ENCODE measurements at places on chromosomes 13 and 19.

- no peak overlapping the region for H3K27ac ChIP-seq
- no peaks in the 10 kb centered on the region for H3K36me3 ChIP-seq
- H3K4me1 ChIP-seq = no peaks in the 10 kb centered on the region
- no peak for DNase-seq
Observed at GRCh38 chr13:45055198-45055901, 65.0 kb upstream of the GTF2F2 start.

DNA sequence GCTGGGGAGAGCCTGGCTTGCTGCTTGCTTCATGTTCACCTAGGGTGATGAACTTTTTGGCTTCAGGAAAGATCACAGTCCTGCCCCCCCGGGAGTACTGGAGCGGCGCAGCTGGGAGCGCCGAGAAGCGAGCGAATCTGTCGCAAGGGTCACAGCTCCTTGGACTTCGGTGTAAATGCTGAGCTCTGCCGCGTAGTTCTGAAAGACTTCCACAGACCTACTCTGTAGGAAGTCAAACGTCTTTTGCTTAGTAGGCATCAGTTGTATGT is 2.7 kb downstream of the ING1 start:
- H3K4me3 ChIP-seq = peak overlapping the region; percentile 80
- peaks cover 18% of the 10 kb centered on the region for H3K36me3 ChIP-seq
- peaks cover 31% of the 10 kb centered on the region for H3K4me1 ChIP-seq
- H3K27ac ChIP-seq = peak overlapping the region; percentile 97
- no peaks in the 10 kb centered on the region for H3K27me3 ChIP-seq

- DNase-seq = peak; percentile 40
- H3K27ac ChIP-seq = peak overlapping the region; percentile 98
- H3K4me1 ChIP-seq = peaks cover 49% of the 10 kb centered on the region
- H3K27me3 ChIP-seq = no peaks in the 10 kb centered on the region
Observed at GRCh38 chr19:41860419-41861115, 512 bp downstream of the RPS19 start.

- H3K27ac ChIP-seq = no peak overlapping the region
- H3K27me3 ChIP-seq = peaks cover 4% of the 10 kb centered on the region
- peaks cover 37% of the 10 kb centered on the region for H3K4me1 ChIP-seq
Observed at GRCh38 chr19:50325310-50326100, 3.7 kb downstream of the KCNC3 start.

DNA sequence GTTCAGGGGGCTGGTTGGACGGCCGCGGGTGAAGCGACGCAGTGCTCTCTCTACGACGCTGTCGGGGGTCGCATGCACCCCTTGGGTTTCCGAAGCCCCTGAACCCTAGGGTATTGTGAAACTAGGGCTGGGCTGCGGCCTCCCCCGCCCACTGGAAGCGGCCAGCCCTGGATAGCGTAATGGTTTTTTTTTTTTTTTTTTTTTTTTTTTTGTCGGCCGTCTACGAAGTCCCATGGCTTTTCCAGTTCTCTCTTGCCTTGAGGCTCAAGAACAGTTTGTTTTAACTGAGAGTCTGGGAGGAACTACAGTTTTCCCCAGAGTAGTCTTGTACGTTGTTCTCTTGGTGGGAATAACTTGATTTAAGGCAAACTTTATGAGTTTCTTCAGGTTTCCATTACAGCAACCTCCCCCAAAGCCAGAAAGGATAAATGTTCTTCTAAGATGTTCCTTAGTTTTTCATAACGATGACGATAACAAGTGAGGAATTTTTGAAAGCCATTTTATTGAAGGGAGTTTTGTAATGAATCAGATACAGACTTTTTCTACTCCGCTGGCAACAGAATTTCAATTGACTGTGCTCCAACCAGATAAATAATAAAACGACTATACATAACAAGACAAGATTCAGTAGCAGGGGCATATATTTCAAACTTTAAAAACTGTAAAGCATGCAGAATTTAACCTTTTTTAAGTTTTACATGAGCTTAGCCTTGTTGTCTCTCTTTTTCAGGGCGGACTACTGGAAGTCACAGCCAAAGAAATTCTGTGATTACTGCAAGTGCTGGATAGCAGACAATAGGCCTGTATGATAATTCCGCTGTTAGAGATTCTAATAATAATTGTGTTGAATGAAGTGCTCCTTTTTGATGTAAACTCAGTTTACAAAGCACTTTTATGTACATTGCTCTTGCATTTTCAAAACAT is 867 bp downstream of the WBP4 start:
- H3K4me3 ChIP-seq = peak overlapping the region; percentile 84
- H3K27ac ChIP-seq = peak overlapping the region; percentile 77
- no peak for DNase-seq
- peaks cover 22% of the 10 kb centered on the region for H3K4me1 ChIP-seq

DNA sequence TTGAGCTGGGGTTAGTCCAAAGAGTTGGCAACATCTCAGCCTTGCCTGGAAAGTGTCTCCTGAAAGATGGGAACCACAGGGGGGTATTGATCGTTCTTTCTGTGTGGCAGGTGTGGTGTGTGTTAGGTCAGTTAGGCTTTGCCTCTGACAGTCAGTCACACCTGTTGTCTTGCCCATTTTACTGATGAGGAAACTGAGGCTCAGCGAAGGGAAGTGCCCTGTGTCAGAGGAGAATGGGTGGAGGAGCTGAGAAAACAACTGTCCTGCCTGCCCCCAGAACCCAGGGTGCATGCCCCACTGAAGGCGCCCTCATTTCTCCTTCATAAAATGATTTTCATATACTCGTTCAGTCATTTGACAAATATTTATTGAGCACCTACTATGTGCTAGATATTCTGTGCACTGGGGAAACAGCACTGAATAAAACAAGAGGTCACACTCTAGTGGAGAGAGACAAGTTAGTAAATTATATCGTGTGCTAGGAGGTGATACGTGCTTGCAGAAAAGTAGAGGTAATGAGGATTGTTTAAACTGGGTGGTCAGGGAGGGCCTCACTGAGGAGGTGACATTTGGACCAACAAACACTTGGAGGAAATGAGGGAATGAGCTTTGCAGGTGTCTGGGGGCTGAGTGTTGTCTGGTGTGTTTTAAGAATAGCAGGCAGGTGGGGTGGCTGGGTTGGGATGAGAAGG is 1.6 kb downstream of the FXYD5 start:
- H3K4me3 ChIP-seq = peak overlapping the region; percentile 81
- H3K27me3 ChIP-seq = no peaks in the 10 kb centered on the region
- peaks cover 45% of the 10 kb centered on the region for H3K4me1 ChIP-seq
- peak overlapping the region; percentile 83 for H3K27ac ChIP-seq

GRCh38 chr19:47231215-47232054 is 436 bp upstream of the BBC3 start:
- H3K27me3 ChIP-seq = no peaks in the 10 kb centered on the region
- DNase-seq = peak; percentile 83
- no peaks in the 10 kb centered on the region for H3K36me3 ChIP-seq
- peak overlapping the region; percentile 59 for H3K4me3 ChIP-seq
- peak overlapping the region; percentile 73 for H3K27ac ChIP-seq

DNA sequence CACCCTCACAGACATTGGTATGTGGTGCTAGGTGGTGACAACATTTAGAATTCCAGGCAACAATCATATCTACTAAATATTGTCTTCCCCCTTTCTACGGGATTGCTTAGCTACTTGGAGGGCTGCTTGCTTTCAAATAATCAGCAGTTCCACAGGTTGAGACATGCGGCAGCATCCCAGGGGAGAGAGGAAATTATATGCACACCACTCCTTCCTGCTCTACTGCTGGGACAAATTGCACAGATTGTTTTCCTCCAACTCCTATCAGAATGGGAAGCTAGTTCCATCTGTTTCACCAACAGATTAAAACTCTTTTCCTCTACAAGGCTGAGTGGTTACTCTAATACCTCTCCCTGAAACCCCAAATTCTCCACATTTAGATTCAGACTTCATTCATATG is 275.4 kb downstream of the DNAJC15 start:
- no peaks in the 10 kb centered on the region for H3K36me3 ChIP-seq
- no peaks in the 10 kb centered on the region for H3K27me3 ChIP-seq
- H3K4me3 ChIP-seq = no peak overlapping the region
- DNase-seq = no peak
- H3K27ac ChIP-seq = no peak overlapping the region

- no peak overlapping the region for H3K27ac ChIP-seq
- peaks cover 44% of the 10 kb centered on the region for H3K36me3 ChIP-seq
- H3K27me3 ChIP-seq = no peaks in the 10 kb centered on the region
- no peaks in the 10 kb centered on the region for H3K4me1 ChIP-seq
- no peak overlapping the region for H3K4me3 ChIP-seq
Observed at GRCh38 chr13:21516805-21517204, 57.7 kb upstream of the ZDHHC20 start.

- peaks cover 30% of the 10 kb centered on the region for H3K4me1 ChIP-seq
- no peak for DNase-seq
- no peak within 1 kb of the TSS for H3K4me3 ChIP-seq
- H3K27ac ChIP-seq = no peak within 1 kb of the TSS
- peaks cover 29% of the 10 kb centered on the region for H3K27me3 ChIP-seq
- H3K36me3 ChIP-seq = no peaks in the 10 kb centered on the region
Observed at GRCh38 chr19:47419030-47419783, at the start of gene MEIS3. TSS of gene MEIS3 (minus strand) at chr19:47419527. CDS start at chr19:47419081, 446 bp downstream.

GRCh38 chr19:47408156-47408938 is 11.0 kb downstream of the MEIS3 start:
- DNase-seq = no peak
- H3K4me1 ChIP-seq = no peaks in the 10 kb centered on the region
- no peak overlapping the region for H3K4me3 ChIP-seq
- no peak overlapping the region for H3K27ac ChIP-seq

DNA sequence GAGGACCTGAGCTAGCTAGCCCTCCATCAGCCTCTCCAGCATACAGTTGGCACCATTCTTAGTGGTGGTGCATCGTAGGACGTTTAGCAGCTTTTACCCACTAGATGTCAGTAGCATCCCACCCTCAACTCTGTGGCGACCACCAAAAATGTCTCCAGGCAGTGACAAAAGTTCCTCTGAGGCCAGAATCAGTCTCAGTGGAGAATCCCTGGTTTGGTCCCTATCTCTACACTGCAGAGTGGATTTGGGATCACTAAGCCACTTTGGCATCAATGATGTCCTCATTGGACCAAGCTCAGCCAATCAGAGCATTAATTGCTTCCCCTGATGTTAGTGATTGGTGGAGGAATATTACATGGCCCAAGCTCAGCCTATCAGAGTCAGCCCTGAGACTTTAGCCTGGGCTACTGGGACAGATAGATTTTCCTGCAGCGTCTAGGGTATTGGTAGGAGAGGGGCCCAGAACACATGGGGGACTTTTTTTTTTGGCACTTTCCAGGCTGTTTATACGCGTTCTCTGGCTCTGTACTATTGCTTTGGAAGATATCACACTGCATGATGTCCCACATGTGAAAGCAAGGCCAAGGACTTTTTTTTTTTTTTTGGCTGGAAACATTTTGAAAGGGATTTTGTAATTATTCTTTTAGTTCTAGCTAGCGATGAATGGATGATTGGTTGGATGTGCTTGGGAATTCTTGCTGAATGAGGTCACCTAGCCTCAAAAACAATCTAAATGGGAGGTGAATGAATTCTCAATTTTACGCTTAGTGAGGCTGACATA is 7.0 kb downstream of the TMEM221 start:
- no peaks in the 10 kb centered on the region for H3K27me3 ChIP-seq
- H3K36me3 ChIP-seq = no peaks in the 10 kb centered on the region
- no peak for DNase-seq
- H3K4me3 ChIP-seq = no peak overlapping the region

DNA sequence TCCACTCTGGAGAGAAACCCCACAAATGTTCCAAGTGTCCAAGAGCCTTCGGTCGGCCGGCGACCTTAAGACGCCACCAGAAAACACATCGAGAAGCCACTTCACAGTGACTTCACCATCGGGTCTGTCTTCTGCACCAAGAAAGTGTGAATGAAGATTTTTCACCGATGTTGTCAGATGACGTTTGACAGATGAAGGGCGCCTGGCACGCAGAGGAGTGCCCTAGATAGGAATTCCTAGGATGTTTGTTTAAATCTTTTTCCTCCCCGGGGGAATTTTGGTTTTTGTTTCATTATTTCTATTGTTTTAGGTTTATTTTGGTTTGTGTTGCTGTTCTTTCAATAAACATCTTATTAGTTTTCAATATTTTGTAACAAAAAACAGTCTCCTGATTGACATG is 7.0 kb downstream of the ZSCAN5C start:
- H3K27ac ChIP-seq = no peak overlapping the region
- H3K4me1 ChIP-seq = no peaks in the 10 kb centered on the region
- H3K4me3 ChIP-seq = no peak overlapping the region
- H3K27me3 ChIP-seq = no peaks in the 10 kb centered on the region

DNA sequence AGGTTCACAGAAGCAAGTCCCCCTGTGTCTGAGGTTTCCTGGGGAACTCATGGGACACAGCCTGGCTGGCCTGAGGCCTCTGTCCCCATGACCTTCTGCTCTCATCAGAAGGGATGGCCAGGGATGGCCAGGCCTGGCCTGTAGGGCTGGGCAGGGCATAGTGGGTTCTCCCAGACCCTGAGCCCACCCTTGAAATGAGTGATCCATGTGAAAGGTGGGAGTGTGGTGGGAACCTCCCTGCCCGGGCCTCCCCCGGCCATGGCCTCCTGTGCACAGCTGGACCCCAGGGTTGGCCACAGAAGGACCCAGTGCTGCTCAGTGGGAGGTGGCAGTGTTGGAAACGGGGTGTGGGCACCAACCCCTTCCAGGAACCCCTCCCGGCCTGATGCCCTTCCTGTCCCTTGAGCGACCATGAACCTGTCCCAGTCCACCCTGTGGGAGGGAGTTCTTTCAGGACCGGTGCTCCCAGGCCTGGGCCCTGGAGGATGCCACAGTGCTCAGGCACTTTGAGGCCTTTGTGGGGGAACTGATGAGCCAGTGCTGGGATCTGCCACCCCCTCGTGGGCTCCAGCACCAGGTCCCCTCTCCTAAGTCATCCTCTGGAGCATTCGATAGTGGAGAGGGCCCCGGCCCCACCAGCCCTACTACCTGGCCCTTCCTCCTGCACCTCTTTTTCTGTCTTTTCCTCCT is 15.5 kb upstream of the ZNF14 start:
- no peak for DNase-seq
- H3K4me1 ChIP-seq = no peaks in the 10 kb centered on the region
- no peak overlapping the region for H3K27ac ChIP-seq

DNA sequence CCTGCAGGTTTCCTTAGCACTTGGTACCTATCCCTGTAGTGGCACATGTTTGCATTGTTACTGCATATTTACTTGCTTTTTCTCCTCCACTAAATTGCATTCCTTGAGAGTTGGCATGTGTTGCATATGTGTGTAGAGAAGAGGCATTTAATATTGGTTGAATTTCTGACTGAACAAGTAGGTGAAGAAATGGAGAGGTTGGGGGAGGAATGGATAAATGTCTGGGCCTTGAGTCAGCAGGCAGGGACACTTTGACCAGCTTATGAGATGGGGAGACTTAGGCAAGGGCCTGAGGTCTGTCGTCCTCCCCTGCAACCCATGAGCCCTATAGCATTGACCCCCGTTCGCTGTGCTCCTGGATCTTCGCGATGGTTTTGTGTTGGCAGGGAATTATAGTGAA is 2.0 kb upstream of the GPR18 start:
- DNase-seq = no peak
- H3K4me3 ChIP-seq = no peak overlapping the region
- H3K36me3 ChIP-seq = peaks cover 9% of the 10 kb centered on the region

DNA sequence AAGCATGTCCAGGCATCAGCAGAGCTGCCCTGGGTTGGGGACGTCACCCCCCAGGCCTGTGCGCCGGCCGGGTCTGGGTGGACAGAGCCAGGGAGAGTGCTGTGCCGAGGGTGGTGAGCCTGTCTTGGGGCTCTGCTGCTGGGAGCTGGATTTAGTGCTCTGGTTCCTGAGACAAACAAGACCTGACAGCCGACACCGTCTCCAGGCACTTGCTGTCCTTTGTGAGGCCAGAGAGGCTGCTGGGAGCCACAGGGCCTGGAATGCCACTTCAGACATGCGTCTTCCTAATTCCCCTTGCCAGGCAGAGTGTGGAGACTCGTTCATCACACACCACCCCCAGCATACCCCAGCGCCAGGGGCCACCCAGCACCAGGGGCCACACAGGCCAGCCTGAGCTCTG is 165.8 kb downstream of the KDM4B start:
- no peaks in the 10 kb centered on the region for H3K27me3 ChIP-seq
- no peak for DNase-seq
